ENCODE measurements at places on chromosomes 2 and 18.

- no peak for DNase-seq
Measured at GRCh38 chr2:109466674-109467575, 146.8 kb downstream of the SEPTIN10 start.

DNA sequence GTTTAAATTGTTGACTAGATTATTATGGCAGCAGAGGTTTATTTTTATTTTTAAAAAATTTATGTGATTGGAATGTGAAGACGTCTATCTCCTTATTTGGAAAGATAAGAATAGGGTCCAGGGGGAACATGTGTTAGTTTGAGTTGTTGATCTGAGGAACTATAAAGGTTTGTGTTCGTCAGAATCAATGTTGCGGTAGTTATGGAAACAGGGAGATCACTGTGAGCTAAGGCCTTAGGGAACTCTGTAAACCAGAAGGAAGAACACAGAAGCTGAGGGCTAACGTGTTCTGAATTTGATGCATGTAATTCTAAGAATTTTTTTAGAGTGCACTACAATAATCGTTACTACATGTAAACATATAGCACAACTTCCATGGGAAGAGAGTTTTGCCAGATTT lies 168.5 kb upstream of the ZSWIM2 start:
- no peak for DNase-seq

- no peak for DNase-seq
Measured at GRCh38 chr2:23912054-23912453, 14.9 kb downstream of the ATAD2B start.

DNA sequence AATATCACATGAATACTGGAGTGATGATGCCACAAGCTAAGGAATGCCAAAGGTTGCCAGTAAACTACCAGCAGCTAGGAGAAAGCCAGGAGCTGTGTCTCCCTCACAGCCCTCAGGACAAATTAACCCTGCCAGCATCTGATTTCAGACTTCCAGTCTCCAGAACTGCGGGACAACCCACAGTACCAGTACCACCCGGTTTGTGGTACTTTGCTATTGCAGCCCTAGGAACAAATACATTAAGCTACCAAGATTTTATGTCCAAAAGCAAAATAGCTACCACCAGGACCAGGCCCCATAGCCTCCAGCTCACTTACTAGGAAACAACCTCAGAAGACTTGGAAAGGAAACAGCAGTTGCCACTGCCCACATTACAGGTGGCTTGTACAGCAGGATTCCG lies 10.0 kb downstream of the PID1 start:
- no peak for DNase-seq

- DNase-seq: no peak
Measured at GRCh38 chr18:63881851-63882250, 5.7 kb upstream of the SERPINB2 start.

DNA sequence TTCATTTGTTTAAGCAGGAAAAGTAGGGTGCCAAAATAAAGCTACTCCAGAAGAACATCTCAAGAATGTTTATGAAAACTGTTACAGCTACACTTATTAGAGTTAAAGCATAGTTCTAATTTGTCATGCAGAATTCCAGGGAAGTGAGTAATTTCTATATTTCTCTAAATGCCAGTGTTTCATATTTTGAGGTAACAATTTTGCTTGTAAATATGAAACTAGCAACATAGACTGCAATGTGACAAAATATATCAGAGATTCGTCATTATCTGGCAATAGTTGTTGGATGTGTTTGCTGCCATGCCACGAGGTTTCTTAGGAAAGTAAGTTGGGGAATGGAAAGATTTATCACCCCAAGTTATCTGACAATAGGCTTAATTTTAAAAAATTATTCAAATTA lies 424.1 kb upstream of the ZEB2 start:
- DNase-seq: no peak

DNA sequence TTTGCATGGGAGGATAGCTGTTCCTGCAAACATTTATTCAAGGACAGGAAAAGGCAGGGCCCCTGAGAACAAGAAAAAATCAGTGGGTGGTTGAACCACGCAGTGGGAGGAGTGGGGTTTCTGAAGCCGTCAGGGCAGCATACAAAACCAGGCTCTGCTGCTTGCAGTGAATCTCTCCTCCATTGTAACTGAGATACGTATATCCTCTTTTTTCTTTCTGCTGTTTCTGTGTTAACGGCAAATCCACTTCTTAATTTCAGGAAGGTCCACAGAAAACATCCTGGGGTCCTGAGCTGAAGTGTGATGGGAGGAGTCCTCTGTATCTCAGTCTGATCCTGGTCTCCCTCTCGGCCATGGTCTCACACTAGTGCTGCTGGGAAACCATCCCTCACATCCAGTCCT lies 27.2 kb upstream of the KCNF1 start:
- DNase-seq: no peak

DNA sequence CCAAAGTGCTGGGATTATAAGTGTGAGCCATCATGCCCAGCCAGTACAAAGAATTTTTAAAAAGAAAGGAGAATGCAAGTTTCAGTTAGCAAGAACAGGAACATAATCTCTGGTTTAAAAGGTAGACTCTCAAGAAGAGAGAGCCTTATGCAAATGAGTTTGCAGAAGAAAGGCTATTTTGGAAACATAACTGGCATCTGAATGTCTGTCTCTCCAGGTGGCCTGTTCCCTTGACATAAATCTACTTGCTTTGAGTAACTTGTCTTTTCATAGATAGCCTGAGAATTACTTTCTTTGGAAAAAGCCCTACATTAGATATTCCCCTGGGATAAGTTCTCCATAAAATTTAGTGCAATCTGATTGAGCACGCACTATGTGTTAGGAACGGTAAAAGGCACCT lies 109.6 kb downstream of the ICOS start:
- no peak for DNase-seq

- DNase-seq: no peak
Measured at GRCh38 chr2:229856413-229856812, 65.4 kb downstream of the TRIP12 start.

- DNase-seq: no peak
Measured at GRCh38 chr18:77063260-77063659, 69.3 kb downstream of the MBP start.

GRCh38 chr2:49069829-49070228 lies 84.5 kb downstream of the FSHR start:
- DNase-seq: no peak

DNA sequence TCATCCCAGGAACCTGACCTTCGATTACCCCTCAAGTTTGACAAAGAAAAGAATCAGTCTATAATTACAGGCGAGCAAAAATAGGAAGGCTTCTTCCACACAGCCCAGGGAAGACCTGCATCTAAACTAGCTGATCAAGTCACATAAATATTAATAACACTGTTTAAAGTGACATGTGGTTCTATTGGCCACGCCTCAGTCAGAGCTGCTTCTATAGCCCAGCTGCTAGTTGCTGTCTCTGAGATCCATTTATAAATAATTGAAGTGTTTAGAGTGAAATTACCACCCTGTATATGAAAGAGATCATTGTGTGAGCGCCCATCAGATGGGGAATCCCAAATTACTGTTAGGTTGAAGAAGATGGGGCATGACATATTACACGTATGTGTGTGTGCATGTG lies 426.0 kb downstream of the CDH2 start:
- no peak for DNase-seq

GRCh38 chr2:200065477-200065876 lies 110.1 kb downstream of the MAIP1 start:
- DNase-seq: no peak

GRCh38 chr2:165868211-165868610 lies 74.2 kb upstream of the GALNT3 start:
- peak; percentile 21 for DNase-seq

GRCh38 chr2:201452922-201453643 lies 1.5 kb downstream of the STRADB start:
- DNase-seq: no peak

DNA sequence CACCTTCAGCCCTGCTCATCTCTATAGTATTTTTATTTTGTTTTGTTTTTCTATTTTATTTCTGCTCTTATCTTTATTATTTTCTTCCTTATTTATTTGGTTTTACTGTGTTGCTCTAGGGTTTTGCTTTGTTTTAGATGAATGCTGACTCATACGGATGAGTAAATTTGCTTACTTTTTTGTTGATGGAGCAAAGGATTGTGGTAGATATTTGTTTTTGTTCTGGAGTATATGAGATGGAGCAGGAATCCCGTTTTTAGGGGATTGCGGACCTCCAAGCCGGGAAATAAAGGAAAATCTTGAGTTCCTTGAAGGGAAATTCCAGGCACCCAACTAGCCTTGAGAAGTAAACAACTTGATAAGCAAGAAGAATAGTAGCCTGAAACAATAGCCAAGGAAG lies 15.3 kb upstream of the COLEC12 start:
- no peak for DNase-seq

GRCh38 chr18:61854578-61855448 lies 38.0 kb downstream of the RNF152 start:
- DNase-seq: peak; percentile 59

- no peak for DNase-seq
Measured at GRCh38 chr2:115481842-115482241, 1039.4 kb downstream of the DPP10 start.

DNA sequence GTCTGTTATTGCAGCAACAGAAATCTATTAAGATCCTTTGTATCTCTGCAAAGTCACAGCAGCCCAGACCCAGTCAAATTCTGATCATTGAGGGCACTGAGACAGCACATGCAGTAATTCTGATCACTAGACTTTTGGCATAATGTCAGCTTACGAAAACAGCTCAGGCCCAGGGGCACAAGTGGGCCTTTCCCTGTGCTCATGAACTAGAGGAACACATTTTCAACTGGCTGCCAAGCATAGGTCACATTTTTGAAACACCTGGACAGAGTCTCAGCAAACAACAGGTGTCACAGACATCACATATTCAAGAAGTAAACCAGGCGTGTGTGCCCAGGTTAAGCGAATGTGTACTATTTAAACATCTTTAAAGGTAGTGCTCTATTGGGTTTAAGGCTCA lies 13.7 kb downstream of the DOCK10 start:
- no peak for DNase-seq

GRCh38 chr18:74715306-74715705 lies 117.6 kb downstream of the ZNF407 start:
- no peak for DNase-seq

- no peak for DNase-seq
Measured at GRCh38 chr18:36947820-36948348, 119.0 kb downstream of the KIAA1328 start.

DNA sequence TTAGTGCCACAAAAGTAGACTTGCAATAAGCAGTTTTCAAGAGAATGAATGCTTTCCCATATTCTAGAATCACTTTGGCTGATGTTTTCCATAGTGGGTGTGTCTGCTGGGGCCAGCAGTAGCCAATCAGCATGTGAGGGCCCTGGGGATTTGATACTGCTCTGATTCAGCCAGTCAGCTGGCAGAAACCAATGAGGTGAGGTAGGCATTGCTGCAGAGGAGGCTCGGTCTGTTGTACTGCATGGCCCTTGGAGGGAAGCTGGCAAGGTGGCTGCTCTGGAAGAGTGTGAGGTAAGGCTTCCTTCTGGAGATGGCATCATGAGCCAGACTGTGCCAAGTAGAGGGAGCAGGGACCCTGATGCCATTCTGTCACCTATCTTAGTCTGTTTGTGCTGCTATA lies 22.7 kb downstream of the TMEM87B start:
- no peak for DNase-seq

GRCh38 chr2:240856151-240856980 lies 12.3 kb upstream of the AGXT start:
- no peak for DNase-seq

- DNase-seq: no peak
Measured at GRCh38 chr18:13539843-13540476, 186.4 kb downstream of the FAM210A start.

- no peak for DNase-seq
Measured at GRCh38 chr2:97715951-97716694, 2.7 kb downstream of the ZAP70 start.

GRCh38 chr2:235549735-235550377 lies 56.0 kb downstream of the AGAP1 start:
- DNase-seq: no peak

GRCh38 chr2:42921147-42921520 lies 128.8 kb upstream of the HAAO start:
- peak; percentile 7 for DNase-seq

DNA sequence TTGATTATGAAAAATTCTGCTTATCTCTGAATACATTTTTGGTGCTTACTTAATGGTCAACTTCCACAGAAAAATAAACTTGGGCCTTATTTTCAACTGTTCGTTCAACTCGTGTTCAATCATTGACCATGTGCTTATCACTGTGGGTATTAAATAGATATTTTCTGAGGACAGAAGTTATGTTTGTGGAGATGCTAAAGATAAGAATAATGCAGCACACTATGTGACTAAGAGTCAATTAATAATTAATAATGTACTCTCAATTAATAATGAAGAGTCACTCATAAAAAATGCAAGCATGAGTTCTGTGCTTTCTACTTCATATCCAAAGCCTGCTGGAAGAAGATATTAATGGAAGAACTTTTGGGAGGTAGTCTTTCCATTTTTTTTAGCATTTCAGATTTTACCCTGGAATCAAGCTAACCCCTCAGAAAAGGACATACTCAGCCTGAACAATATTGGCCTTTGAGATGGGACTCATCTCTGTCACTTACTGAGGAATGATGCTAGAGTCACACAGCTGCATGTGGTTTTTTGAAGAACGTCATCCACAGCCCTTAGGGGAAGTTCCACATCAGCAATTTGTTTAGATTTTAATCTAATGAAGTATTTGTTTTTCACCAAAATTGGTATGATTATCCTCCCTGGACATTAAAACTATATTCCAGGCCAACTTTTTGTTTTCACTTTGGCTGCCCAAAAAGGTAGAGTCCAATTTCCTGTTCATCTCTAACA lies 191.9 kb upstream of the CRIM1 start:
- DNase-seq: no peak

DNA sequence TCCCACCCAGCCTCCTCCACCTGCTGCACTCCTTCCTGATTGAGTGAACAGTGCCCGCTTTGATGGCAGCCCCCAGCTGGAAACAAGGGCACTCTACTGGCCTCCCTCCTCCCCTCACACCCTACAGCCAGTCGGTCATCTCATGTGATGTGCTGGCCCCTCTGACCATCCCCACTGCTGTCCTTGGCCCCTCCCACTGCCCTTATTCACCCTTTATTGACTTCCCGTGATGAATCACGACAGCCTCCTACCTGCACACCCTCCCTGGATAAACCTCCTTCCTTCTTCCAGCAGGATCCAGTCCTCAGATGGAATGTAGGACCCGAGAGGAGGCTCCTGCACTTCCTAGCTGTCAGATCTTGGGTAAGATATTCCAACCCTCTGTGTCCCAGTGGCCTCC lies 186.5 kb upstream of the SH3BP4 start:
- no peak for DNase-seq

All from NCI-H446 (cell line).